Stimulated activated CD8-positive, alpha-beta memory T cell treated with anti-CD3 and anti-CD28 coated beads, Interleukin-7, amount 100 ng/mL, for 48 hours (primary cell): ENCODE measurements at places on chromosomes 1 and 21.

GRCh38 chr1:64984106-64984505 lies 17.8 kb upstream of the JAK1 start:
- DNase-seq: no peak

DNA sequence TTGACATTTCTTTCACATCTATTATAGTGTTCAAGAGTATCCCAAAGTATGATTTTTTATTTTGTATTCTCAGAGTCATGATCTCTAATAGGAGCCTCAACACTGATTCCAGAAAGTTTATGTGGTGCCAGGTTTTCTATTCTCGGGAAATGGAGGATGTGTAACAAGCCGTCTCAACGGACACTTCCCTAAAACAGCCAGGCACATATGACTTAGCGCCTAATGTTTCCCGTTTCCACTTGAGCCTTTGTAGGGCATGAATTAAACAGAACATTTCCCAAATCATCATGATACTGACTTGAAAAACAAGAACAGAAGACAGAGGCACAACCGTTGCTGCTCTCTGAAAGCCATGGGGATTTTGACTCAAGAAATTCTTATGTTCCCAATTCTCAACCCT lies 8.0 kb downstream of the CYYR1 start:
- DNase-seq: no peak

GRCh38 chr1:213448776-213449175 lies 397.7 kb downstream of the RPS6KC1 start:
- DNase-seq: no peak

DNA sequence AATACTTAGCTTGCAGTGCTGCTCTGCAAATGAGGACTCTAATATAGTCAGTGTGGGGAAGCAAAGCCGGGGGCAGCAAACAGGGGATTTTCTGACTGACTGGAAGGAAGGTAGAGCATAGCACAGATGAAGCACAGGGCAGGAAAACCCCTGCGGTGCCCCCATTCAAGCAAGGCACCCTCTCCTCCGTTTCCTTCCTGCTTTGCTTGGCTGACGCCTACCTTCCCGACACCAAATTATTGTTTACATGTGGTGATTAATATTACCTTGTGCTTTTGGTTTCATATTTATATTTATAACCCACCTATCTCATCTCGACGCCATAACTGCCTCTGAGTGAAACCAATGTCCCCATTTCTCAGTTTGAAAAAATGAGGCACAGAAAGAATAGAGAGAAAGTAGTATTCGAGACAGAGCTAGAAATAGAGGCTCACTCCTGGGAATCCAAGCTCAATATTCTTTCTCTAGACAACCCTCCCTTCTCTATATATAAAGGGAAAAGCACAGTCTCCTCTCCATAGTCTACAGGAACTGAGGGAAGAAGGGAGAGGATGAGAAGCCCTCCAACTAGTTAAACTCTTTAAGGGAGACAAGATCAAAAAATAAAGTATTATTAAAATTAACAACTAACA lies 41.3 kb downstream of the PIK3C2B start:
- peak; percentile 62 for DNase-seq

GRCh38 chr1:42429603-42430002 lies 26.2 kb downstream of the ZMYND12 start:
- no peak for DNase-seq

DNA sequence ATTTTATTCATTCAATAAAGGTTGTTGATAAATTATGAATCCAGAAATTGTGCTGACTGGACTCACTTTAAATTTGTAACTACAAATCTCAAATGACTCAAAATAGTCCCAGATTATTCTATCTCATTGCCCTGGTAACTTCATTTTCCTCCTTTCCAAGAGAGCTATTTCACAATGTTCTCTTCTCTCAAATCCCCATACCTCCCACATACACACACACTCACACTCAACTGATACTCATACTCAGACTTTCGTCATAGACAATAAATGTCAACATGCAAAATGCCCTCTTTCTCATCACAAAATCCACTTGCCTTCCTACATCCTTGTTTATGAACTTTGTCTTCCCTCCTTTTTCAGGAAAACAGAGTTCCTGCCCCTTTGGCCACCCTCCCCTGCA lies 33.3 kb downstream of the EXTL2 start:
- no peak for DNase-seq

GRCh38 chr1:193909406-193910082 lies 723.1 kb upstream of the B3GALT2 start:
- DNase-seq: no peak

DNA sequence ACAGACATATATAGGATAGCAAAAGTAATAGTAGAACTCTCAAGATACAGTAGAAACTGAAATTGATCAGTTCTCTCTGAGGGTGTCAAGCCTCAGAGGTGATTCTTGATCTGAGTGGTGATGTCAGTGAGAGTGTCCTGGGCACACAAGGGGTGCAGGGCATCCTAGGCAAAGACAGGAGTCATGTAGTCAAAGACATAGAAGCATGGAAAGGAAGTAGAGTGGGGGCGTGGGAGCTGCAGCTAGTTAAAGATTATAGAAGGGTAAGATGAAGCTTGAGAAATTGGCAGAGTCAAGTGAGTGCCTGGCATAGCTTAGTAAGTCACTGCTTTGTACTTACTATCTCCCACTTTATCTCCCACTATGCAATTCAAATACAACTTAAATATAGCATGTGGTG lies 22.8 kb downstream of the CDC7 start:
- peak; percentile 36 for DNase-seq

DNA sequence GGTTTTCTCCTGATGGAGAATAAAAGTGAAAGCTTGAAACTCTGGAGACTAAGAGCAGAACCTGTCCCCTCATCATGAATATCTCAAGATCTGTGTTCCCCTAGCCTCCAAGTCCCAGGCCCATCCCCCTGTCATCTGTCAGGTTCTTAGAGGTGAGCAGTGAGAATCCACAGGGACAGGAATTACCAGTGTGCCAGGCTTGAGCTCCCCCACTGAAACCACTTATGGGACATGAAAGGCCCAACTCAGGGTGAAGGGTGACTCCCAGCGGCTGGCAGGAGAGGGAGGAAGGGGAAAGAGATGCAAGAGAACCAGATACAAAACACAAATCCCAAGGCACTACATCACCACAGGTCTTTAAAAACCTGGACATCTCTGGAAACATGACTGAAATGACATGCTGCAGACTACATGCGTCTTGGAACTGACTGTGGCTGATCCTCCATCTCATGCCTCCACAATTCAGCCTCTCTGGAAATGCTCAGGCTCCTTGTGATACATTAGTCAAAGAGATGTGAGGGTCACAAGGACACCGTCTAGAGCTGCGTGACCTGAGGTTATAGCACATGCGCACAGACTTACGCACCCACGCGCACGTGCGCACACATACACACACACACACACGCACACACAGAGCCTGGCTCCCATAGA lies 6.8 kb upstream of the LY9 start:
- DNase-seq: no peak

GRCh38 chr1:201299968-201300367 lies 16.7 kb downstream of the PKP1 start:
- no peak for DNase-seq

GRCh38 chr1:187096689-187097088 lies 267.9 kb downstream of the PLA2G4A start:
- no peak for DNase-seq
